ENCODE measurements at places on chromosomes 1 and 21.

DNA sequence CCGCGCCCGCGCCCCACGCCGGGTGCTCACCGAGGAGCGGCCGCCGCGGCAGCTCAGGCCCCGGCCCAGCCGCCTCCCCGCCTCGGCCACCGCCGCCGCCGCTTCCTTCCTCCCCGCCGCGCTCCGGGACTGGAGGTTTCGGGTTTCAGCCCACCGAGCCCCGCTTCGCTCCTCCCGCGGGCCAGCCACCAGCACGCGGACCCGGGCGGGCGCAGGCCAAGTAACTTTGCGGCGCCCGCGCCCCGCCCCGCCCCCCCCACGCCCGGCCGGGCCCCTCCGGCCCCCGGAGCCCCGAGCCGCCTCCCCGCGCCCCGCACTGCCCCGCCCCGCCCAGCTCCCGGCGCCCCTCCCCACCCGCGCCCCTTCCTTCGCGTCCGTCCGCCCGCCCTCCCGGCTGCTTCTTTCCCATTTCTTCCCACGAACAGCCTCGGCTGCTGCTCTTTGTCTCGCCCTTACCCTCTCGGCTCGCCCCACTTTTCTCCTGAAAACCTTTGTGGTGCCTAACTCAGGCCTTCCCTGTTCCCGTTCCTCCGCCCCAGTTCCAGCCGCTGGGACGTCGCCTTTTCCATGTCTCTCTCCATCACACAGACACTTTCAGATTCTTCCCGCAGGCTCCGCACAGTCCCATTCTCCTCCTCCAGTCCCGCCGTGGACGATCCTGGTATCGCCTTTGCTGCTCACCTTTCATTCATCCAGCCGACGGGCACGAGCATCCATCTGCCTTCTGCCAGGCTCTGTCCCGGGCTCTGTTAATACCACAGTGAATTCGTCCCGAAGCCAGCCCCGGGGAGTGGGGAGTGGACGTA lies at the start of gene GPR161:
TSS of gene GPR161 (minus strand) at position 222 of the 806 bp plus-strand sequence. CDS start 32,080 bp downstream, outside the sequence.
- DNase-seq: no peak

DNA sequence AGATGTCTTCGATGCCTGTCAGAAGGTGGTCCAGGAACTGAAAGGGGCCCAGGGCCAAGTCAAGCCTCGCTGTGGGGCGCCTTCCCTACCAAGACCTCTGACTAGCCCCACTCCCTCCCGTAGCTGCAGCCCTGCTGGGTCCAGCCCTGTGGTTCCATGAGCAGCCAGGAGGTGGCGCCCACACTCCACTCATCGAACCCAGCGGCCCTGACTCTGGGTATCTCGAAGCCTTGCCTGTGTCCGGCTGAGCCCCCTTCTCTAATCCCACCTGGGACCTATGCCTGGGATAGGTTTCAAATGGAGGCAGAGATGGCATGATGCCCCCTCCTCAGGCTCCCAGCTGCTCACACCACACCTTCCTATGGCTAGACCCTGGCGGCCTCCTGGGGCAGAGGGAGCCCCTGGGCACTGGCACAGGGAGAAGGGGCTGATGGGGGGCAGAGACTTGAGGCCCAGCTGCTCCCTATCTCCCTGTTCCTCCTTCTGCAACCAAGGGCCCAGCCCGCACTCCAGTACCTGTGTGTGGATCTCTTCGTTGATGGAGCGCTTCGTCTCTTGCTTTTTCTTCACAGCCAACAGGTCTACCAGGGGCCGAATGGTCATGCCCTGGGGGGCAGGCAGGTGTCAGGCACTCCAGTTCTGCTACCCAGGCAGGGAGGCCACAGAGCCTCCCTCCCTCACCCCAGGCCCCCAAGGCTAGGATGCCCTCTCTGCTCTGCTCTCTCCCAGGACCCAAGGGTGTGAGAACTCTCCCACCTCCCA lies 52.0 kb downstream of the SLC9A1 start:
- DNase-seq: peak; percentile 72

DNA sequence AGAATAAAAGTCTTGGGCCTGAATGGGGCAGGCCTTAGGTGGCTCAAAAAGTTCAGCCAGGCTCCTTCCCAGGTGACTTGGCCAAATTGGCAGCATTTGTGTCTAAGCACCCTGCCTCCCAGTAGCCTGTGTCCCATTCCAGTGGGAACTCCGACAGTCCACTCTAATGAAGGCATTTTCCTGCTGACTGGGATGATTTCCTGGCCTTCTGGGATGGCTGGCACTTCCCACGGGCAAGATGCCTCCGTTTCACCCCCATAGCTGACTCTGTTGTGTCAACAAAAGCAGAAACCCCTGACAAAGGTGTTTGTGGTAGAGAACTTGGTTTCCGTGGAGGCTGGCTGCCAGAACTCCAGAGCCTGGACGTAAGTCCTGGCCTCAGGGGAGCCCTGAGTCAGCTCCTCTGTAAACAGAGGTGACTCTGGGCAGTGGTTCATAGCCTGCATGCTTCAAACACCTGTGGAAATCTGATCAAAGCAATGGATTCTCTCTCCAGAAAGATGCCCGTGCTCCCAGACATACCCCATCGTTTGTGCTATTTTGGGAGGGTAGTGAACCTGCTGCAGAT lies 36.6 kb downstream of the WNT3A start:
- DNase-seq: no peak

DNA sequence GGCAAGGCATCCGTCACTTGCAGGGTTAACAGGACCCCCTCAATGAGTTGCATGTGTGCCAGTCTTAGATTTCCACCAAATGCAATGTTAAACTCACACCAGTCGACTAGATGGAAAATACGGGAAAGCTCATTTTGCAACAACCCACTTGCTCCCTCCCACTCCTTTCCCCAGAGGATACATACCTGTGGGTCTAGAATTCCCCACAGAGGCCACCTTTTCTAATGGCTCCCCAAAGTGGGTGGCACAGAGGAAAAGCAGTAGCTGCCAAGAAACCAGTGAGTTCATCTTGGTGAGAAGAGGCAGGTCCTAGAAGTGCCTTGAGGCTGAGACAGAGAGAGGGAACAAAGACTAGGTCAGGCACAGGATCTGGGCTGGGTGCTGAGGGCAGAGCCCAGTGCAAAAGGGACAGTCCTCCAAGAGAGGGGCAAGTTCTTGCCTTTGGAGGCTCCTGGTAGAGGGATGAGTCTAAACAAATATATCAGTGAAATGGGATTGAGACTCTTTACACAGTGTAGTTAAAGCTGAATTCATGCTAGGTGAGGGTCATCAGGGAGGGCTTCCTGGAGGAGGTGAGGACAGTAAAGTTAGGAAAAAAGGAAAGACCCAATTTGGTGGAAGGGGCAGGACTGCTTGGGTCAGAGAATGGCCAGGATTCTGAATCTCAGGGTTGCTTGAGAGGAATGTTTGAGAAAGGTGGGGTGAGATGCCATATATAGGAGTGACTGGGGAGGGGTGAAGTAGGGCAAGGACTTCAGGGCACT lies 3.5 kb downstream of the KISS1 start:
- no peak for DNase-seq

DNA sequence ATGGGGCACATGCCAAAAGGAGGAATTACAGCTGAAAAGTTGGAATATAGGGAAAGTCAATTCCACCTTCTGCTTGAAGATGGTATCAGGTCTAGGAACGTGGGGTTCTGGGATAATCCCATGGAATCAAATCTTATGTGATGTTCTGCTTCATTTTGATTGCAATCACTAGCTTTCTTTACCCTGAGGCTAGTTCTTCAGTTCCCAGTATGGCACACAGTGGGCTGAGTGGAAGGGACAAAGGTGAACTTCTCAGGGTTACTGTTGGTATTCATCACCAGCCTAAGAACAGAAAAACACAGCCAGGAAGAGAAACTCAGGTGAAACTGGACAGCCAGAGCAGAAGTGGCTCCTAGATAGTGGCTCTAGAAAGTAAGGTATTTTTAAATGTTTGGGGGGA lies 117.8 kb downstream of the TNFSF18 start:
- DNase-seq: no peak

DNA sequence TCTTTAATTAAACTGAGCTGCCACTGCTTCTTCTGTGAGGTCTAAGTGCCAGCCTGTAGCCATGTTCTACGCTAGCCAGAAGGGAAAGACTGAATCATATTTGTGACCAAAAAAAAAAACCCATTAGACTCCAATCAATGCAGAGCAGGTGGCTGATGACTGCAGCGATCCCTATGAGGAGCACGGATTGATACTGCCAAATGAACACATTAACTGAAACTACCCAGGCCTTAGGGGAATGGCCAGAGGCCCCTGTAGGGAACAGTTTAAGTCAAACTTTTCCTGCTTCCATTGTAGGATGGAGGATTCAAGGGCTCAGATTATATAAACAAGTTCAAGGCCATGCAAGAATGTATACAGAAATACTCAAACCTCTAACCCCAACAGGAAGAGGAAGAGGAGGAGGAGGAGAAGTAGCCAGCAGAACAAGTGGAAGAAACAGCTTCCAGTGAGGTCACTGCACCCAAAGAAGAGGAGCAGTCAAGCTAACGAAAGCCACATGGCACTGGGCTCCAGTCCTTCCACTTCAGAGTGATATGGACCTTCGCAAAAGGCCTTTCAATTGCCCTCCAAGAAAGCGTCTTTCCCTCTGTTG lies 328.3 kb downstream of the SMYD3 start:
- DNase-seq: no peak

- DNase-seq: no peak
Observed at GRCh38 chr1:18700530-18700929, 69.9 kb downstream of the PAX7 start.

DNA sequence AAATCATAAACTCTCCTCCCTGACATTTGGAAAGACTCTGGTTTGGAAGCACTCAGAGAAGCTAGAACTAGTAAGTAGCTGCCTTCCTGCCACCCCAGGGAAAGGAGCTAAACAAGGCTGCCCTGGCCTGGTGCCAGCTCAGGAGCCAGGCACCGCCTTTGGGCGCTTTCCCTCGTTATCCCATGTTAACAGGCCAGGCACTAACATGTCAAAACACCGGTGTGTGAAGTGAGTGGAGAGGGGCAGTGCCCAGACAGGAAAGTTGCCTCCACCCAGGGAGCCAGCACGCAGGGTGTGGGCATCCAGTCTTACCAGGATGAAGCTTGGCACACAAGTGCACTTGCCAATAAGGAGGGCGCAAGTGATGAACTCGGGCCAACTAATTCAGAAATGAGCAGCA lies 346.8 kb downstream of the RRAGC start:
- DNase-seq: no peak

GRCh38 chr1:118998171-118998570 lies 10.0 kb upstream of the TBX15 start:
- no peak for DNase-seq

DNA sequence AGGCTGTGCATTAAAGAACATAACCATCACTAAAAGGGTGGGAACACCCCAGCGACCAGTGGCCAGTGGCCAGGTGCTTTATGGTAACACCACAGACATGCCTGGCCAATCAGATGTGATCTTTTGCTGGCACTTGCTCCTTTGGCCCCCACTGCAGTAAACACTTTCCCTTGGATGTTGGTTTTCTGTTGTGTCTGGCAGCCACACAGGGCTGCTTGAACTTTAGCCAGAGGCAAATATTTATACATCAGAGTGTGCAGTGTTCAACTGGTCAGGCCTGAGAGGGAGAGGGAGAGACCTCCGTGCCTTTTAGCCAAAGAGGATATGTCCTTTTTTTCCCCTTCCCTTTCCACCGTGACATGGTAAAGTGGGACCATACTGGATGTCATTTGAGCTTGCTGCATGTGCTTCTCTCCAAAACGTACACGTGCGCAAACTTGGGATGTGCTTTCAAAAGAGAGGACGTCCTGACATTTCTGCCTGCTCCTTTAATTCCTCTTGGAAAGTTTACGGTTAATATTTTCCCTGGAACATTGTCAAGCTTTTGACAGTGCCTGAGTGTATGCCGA lies 101.2 kb downstream of the NFIA start:
- DNase-seq: no peak

GRCh38 chr21:40118527-40118926 lies 251.3 kb downstream of the PCP4 start:
- no peak for DNase-seq

DNA sequence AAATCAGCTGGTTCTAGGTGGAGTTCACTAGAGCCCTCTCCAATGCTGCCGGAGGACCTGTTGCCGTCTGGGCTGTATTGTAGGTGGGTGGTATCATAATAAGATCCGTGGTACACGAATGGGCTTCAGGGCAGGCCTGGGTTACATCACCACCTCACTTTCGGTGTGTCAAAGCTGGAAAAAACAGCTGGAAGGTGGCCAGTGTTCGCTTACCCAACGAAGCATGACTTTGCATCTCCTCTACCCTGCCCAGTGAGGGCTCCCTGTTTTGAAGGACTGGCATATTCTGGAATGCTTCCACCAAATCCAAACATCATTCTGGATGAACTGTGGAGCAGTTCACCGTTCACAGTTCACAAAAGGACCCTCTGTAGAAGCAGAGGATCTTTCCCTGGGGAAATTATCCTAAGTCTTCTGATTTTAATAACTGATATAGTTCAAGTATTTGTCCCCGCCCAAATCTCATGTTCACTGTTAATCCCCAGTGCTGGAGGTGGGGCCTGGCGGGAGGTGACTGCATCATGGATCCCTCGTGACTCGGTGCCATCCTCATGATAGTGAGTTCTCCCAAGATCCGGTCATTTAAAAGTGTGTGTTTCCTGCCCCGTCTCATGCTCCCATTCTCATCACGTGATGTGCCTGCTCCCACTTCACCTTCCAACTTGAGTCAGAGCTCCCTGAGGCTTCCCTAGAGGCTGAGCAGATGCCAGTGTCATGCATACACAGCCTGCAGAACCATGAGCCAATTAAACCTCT lies 429.0 kb downstream of the KIF26B start:
- DNase-seq: no peak

- DNase-seq: no peak
Observed at GRCh38 chr1:214843281-214843680, 239.3 kb upstream of the KCNK2 start.

GRCh38 chr1:159992161-159992560 lies 38.1 kb upstream of the SLAMF9 start:
- DNase-seq: no peak

- no peak for DNase-seq
Observed at GRCh38 chr1:54051933-54052430, 1.0 kb downstream of the TMEM59 start.

DNA sequence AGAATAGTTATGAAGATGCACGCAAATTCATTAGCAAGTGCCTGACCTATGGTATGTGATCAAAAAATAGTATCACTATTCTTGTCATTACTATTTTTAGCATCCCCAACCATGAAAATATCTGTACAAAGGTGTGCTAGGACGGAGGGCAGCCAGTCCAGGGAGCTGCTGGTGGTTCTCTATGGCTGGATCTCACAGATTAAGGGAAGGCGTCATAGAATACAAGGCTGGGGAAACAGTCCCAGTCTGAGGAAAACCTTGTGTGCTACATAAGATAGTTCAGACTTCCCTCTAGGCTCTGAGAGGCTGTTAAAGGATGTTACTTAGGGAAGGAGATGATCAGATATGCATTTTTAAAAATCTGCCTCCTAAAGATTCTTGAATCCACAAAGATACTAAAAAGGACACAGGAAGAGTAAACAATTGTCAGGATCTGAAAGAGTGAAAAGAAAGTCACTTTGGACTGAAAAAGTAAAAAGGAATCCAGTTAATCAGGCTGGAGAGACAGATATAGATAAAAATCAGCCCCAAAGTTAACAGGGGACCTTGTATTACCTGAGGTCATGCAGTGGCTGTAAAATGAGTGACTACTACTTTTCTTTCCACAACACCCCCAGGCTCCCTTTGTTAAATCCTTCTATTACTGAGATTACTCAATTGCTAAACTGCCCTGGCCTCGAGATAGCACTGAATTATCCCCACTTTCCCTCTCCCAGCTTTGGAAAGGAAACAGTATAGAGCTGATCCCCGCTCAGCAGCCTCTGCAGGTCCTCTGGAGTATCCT lies 108.6 kb downstream of the MAB21L3 start:
- DNase-seq: no peak

All from activated CD4-positive, alpha-beta T cell treated with anti-CD3 and anti-CD28 coated beads for 1 hour (primary cell).